ENCODE measurements at places on chromosomes 11 and 22. TPM values are rescaled to one million over a fixed set of nuclear protein-coding genes. Genes with fewer than 3 reads are reported as not detected.

DNA sequence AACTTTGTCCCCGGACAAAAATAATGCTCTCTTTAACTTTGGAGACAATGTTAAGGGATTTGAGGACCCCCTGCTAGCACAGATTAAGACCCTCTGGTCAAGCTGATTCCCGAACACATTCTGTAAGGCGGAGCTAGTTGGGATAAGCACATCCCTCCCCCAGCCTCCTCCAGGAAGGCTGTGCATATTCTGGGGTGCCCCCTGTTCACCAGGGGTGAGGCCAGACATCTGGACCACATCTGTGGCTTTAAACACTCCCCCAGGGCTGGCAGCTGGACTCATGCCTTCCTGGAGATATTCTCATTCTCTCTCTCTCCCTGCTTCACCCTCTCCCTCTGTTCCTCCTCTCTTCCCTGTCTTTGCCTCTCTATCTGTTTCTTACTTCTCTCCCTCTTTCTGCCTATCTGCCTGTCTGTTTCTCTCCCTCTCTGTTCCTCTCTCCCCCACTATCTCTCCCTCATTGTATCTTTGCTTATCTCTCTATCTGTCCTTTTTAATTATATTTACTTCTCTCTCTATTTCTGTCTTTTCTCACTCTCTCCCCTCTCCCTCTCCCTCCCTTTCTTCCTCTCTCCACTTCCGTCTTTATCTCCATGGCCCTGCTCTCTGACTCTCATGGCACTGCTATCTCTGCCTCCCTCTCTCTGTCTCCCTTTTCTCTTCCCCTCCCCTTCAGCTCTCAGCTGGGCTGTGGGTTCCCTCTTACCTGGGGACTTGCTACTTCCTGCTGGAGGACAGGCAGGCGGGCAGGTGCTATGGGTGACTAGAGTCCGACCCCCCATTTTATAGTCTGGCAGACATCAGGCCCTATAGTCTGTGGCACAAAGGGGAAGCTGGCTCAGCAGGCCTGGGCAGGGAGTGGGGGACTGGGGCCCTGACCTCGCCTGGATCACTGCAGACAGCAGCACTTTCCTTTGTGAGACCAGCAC lies at the start of gene CRYBB1:
CRYBB1 (minus strand) TSS at position 757 of the 929 bp plus-strand sequence. CDS start 1,708 bp downstream, outside the sequence.
- no peak for DNase-seq

- DNase-seq, result no peak
Measured at GRCh38 chr22:44368611-44369292, 56.0 kb upstream of the SHISAL1 start.

DNA sequence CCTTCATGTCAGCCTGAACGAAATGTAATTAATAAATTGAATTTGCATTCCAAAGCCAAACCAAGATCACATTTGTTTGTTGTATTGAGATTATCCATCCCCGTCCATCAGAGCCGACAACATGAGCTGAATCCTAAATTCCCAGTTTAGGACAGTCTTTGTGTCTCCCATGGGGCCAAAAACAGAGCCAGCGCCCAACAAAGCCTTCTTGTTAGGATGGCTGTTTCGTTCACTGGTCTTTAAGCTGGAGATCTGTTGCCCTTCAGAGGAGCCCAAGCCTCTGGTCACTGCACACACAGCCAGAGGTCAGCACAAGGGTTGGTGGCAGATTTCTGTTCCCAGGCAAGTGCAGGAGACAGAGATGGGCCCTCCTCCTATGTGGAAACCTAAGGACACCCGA lies 25.8 kb downstream of the DSCAML1 start:
- DNase-seq, result no peak

Gene LINC01488
- total RNA-seq, result not detected

- no peak for DNase-seq
Measured at GRCh38 chr11:45655012-45655283, 10.5 kb downstream of the CHST1 start.

DNA sequence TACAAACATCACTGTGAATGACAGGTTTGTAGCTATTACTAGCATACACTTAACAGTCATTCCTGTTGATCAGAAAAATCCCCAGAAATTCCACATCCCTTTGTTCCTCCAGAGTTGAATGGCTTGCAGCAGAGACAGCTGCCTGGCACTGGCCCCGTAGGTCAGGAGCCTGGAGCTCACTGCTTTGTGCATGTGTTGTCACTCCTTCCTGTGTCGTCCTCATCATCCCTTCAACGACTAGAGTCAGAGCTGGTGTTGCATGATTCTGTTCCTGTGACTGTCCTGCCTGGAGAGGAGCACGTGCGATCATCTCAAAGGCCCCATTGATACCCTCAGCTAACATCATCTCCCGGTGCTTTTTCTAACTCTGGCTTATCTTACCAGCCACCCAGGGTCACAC lies 58.3 kb downstream of the LDLRAD3 start:
- DNase-seq, result no peak

GRCh38 chr11:65184146-65184545 lies 2.4 kb downstream of the CAPN1 start:
- no peak for DNase-seq

DNA sequence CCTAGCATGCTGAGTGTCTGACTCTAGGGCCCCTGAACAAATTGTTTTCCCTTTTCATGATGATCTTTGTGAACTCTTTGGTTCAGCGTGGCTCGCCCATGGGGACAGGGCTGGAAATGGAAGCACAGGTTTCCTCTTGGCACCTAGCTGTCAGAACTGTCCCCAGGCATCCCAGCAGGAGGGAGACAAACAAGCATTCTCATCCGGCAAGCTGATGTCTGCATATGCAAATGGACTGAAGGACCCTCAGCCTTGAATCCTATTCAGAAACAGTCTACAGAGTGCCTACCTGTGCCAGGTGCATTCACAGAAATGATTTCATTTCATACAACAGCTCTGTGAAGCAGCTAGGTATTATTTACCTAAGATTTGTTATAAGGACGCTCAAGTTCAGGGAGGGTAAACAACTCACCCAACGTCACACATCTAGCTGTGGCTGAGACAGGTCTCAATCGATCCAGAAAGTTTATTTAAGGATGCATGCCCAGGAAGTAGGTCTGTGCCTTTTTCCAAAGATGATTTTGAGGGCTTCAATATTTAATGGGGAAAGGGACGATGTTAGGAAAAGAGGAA lies 176.4 kb downstream of the KIRREL3 start:
- DNase-seq, result no peak

Gene KCNQ1
- total RNA-seq, result 56.8 TPM

Gene GAL
- total RNA-seq, result 1.5 TPM

DNA sequence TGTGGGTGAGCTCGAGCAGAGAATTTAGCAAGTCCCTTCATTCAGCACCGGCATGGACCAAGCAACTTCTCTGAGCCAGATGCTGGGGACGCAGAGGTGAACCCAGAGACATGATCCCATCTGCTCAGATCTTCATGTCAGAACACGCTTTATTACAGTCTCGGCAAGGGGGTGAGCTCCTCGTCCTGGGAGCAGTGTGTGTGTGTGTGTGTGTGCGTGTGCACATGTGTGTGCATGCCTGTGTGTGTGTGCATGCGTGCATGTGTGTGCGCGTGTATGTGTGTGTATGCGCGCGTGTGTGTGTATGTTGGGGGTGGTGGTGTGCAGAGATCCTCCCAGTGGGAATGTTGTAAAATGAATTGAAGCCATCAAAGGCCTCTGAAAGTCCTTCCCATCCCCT lies 9.8 kb downstream of the MIAT start:
- no peak for DNase-seq

- DNase-seq, result no peak
Measured at GRCh38 chr11:11993839-11994238, 14.6 kb downstream of the DKK3 start.

DNA sequence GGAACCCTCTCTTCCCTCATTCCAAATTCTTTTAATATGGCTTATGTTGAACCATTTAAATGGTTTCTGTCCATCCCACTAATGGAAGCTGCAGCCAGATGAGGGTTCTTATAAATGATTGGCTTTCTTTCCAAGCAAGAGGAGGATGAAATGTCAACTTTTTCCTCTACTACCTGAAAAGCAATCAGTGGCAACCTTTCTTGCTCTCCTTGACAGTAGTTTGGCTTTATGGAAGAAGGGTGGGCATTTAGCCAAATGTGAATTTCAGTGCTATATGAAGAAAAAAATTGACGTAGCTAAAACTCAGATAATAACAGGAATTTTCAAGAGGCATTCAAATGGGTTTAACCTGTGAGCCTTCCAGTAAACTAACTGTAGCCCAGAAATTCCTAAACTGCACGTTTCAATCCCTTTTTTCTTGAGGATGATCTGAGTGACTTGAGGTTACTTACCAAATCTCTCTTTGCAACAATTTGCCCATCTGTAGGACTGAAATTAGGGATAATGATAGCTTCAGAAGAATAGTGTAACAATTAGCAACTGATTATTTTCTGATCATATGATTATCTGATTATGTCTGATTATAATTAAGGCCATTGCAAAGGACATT lies 90.9 kb downstream of the EXT2 start:
- DNase-seq, result no peak

Data from left colon (tissue), 2 donors.